ENCODE measurements at places on chromosomes 1 and 21. TPM values are rescaled to one million over a fixed set of nuclear protein-coding genes. Genes with fewer than 3 reads are reported as not detected.

RNF11 gene
- 199 TPM for total RNA-seq

MSH4 gene
- 1.6 TPM for total RNA-seq

CR1L gene
- total RNA-seq: not detected

TRIM46 gene
- 21.2 TPM for total RNA-seq

OR14K1 gene
- not detected for total RNA-seq

CRYAA gene
- not detected for total RNA-seq

GBP3 gene
- 1.4 TPM for total RNA-seq

MAP3K21 gene
- 8.1 TPM for total RNA-seq

TMEM269 gene
- 0.46 TPM for total RNA-seq

RGS8 gene
- total RNA-seq: 135 TPM

SYT14 gene
- 45.2 TPM for total RNA-seq

ETV3L gene
- 0.23 TPM for total RNA-seq

FALEC gene
- 0.92 TPM for total RNA-seq

TMCC2 gene
- 38.3 TPM for total RNA-seq

F13B gene
- not detected for total RNA-seq

PADI3 gene
- not detected for total RNA-seq

SPRR2D gene
- not detected for total RNA-seq

MANEAL gene
- total RNA-seq: 41.5 TPM

BARHL2 gene
- total RNA-seq: 1.4 TPM

CFHR4 gene
- 0.69 TPM for total RNA-seq

TMPRSS2 gene
- under 0.01 TPM for total RNA-seq

ILF2 gene
- 182 TPM for total RNA-seq

GBP4 gene
- total RNA-seq: 1.8 TPM

DMRTA2 gene
- total RNA-seq: 0.92 TPM

PLA2G2D gene
- not detected for total RNA-seq

HCRTR1 gene
- total RNA-seq: 2.5 TPM

SLC22A15 gene
- total RNA-seq: 28.6 TPM

KRTAP10-1 gene
- total RNA-seq: not detected

ZNF687 gene
- 9.7 TPM for total RNA-seq

PPFIA4 gene
- 32.8 TPM for total RNA-seq

S100B gene
- total RNA-seq: 57.0 TPM

KIF14 gene
- total RNA-seq: 4.2 TPM

C1QC gene
- 18.0 TPM for total RNA-seq

IL12RB2 gene
- 3.5 TPM for total RNA-seq
